ENCODE measurements at places on chromosomes 2 and 18.

- DNase-seq: no peak
These were observed 32.0 kb downstream of the ERCC3 start for GRCh38 chr2:127261804-127262406.

- no peak for DNase-seq
These were observed 107.5 kb downstream of the TTC27 start for GRCh38 chr2:32735348-32735747.

GRCh38 chr2:19899985-19900930, 1.5 kb downstream of the TTC32 start:
- DNase-seq: no peak

GRCh38 chr2:31945572-31945935, 65.3 kb downstream of the MEMO1 start:
- no peak for DNase-seq

DNA sequence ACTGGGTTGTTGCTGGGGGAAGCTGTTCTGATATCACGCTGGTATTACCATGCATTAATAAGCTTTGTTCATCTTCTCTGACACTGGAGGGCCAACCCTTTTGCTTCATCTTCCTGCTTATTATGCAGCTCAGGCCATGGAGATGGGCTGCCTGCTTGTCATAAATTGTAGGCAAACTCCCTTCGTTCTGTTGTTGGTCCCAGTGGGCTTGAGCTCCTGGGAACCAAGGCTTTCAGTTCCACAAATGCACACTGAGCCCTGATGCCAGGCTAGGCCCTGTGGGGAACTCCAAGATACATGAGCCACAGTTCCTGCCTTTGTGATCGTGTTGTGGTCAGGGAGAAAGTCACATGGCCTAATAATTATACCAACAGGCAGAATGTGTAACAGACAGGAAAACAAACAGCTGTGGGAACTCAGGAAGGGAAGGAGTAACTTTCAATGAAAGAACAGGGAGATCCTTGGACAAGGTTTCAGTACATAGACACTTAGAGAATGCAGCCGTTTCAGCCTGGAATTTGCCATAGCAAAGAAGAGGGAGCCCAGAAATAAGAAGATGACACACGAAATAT, 49.0 kb upstream of the BCL2L11 start:
- no peak for DNase-seq

DNA sequence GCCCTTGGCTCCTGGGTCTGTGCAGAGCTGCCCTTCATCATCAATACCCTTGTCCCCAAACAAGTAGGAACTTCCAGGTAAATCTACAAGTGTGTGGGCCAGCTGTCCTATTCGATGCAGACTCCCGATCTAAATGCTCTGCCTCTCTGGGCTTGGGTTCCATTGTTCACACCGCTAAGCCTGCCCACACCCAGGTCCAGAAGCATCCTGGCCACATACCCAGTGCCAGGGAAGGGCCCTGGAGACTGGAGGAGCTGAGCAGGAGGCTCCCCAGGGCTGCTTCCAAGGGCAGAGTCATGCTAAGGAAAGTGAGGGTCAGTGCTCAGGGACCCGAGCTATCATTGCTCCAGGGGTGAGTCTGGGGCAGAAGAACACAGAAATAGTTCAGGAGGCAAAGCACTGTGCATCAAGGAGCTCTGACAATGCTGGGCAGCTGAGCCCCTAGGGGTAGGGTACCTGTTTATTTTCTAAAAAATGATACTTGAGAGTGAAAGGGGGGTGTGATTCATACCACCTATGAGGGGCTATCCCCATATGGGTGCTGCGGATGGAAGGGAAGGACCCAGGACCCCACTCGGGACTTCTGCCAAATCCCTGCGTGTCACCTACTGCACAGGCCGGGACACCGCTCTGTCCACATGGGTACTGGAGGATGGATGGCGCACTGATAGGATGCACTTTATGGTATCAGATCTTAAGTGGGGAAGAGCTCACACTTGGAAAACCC, 25.8 kb upstream of the TWIST2 start:
- DNase-seq: no peak

- no peak for DNase-seq
These were observed 530.7 kb downstream of the TMEM182 start for GRCh38 chr2:103292573-103292972.

GRCh38 chr2:64153811-64154210, 9.6 kb upstream of the PELI1 start:
- DNase-seq: no peak

DNA sequence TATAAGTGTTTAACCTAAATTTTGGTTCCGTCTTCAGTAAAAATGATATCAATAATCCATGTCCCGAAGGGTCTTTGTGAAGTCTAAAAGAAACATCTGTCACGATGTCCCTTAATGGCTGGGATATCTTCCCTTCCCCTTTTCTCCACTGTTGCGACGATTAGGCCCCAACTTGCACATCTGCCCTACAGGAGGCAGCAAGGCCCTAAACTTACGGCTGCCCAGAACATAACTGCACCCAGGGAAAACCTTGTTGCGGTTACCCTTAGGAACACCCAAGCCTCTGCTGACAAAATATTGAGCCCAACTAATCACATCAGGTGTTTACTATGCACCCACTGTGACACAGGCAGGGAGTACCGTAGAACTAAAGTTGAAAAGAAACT, 1.3 kb upstream of the SMAD2 start:
- DNase-seq: no peak

DNA sequence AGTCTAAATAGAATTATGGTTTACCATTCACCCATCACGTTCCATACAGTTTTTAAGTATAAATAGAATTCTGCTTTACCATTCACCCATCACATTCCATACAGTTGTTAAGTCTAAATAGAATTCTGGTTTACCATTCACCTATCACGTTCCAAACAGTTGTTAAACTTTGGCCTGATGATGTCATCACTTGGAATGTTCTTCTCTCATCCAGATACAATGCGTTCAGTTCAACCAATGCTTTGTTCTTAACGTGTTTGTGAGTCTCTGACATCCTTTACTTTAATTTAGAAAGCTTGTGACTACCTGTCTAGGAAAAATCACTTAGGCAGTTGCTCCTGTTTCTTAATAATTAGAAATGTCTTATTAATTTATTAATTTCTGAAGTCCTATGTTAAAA, 236.3 kb upstream of the RASGRP3 start:
- no peak for DNase-seq

DNA sequence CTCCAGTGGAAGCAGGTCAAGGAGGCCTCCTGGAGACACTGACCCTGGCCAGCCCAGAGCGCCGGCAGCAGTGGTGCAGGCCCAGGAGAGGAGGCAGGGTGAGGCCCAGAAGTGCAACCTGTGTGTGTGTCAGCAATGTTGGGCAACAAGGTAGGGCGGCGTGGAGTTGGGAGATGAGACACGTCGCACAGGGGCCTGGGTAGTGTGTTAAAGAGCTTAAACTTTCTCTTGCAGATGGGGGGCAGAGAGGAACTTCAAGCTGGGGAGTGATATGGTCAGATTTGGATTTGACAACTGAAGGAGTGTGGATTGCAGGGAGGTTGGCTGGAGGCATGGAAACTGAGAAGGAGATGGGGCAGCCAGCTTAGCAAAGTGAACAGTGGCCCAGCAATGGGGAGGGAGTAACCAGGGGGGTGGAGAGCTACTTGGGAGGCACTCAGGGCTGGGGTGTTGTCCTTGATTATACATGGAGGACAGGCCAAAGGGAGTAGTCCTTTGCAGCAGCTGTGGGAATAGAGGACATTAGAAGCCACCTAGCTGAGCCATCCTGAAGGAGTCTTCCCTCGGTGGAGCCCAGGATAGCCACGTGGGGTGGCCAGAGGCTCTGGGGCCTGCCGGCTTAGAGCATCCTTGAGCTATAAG, 278.6 kb upstream of the HS6ST1 start:
- DNase-seq: no peak

DNA sequence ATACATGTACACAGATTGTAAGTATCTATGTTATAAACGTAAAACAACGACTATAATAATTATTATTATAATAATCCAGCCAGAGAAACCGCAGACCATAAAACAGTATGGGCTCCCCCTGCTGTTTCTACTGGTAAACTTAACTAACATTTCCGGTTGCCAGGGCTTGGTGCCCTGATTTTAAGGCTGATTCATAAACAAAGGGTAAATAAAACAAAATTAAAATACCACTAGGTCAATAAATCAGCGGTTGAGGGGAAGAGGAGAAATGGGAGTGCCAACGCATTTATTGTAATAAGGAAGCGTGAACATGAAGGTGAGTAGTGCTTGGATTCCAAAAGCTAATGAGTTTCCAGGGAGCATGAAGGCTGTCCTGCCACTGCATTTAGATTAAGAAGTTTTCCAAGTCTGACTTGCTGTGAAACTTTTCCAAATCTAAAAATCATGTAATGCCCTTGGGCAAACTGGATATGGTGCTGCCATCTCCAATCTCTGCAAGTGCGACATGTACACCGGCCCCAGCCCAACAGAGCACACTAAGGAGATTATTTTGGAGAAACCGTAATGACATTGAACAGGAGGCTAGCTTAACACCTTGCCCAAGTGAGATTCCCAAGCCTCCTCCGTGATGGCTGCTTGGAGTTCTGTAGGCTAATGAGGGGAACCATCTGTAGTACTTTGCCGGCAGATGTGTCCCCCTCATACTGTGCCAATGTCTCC, 50.7 kb upstream of the HNRNPA3 start:
- no peak for DNase-seq

DNA sequence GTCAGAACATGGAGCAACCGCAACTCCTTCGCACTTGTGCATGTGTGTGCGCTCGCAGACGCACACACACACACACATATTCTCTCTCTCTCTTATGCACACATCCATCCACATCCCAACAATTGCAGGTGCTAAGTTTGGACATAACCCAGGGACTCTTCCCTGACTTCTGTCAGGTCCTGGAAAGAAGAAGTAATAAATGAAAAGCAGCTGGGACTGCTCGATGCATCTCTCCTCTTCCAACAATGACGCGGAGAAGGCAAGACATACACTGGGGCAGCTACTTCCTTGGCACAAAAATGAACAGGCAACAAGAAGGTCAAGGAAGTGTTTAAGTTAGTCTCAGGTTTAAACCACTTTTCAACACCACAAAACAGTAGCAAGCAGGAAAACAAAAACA, 23.6 kb downstream of the STARD7 start:
- no peak for DNase-seq
